Stimulated activated CD8-positive, alpha-beta memory T cell treated with anti-CD3 and anti-CD28 coated beads, Interleukin-4, amount 100 ng/mL, for 48 hours (primary cell): ENCODE measurements at places on chromosomes 4 and X.

- DNase-seq = no peak
Observed at GRCh38 chrX:72126048-72126415, 5.7 kb downstream of the RTL5 start.

DNA sequence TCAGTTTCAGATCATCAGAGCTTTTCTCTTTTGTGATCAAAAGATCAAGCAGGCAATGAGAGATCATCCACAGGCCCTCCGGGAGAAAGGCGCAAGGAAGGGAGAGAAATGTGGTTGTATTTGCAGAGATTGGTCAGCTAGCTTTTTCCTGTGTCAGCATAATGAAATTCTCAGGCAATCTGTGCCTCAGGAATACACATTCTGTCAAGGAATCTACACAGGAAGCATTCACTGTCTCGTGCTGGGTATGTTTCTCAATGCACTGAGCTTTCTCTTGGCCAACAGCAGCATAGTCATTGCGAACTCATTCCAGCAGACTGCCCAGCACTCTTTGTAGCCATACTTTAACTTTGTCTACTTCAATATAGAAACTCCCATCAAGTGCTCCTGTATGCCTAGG is 413.7 kb downstream of the PPP3CA start:
- no peak for DNase-seq

GRCh38 chr4:85736571-85736970 is 261.6 kb downstream of the ARHGAP24 start:
- DNase-seq = no peak

- DNase-seq = no peak
Observed at GRCh38 chr4:139501527-139501926, 47.6 kb downstream of the RAB33B start.

GRCh38 chr4:118703118-118703517 is 17.9 kb downstream of the METTL14 start:
- DNase-seq = no peak

GRCh38 chr4:155656025-155656424 is 10.6 kb upstream of the GUCY1A1 start:
- no peak for DNase-seq

DNA sequence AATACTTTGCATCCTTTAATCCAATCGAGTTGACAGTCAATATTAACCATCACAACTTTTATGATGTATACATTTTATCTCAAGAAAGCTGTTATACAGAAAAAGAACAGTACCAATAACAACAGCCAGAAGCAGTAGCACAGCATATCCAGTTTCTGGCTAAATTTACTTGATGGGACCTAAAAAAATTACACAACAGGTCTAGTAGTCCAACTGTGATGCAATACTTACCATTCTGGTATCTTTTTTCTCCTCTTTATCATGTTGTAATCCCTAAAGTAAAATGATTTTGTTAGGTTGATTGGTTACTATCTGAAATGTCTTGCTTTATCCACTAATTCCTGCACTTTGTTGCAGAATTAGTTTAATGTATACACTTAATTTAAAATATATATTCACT is 1150.6 kb downstream of the FAT4 start:
- DNase-seq = no peak

- DNase-seq = no peak
Observed at GRCh38 chr4:187666697-187667494, 328.7 kb upstream of the ZFP42 start.

DNA sequence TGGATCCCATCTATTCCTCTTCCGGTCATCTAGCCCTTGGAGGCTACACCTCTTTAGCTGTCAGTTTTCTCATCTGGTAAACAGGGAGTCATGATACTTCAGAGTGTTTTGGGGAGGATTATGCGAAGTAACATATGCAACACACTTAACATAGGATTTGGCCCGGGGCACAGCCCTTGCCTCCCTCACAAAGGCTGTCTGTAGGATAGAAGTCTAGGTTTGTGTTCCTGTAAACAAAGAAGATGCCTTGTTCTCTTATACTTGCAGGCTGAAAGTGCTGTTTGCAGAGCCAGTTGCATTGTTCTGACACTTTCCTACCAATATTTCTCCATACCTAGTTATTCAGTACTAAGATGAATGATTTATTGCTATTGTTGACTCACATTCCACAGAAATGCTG is 2.2 kb upstream of the APELA start:
- no peak for DNase-seq

DNA sequence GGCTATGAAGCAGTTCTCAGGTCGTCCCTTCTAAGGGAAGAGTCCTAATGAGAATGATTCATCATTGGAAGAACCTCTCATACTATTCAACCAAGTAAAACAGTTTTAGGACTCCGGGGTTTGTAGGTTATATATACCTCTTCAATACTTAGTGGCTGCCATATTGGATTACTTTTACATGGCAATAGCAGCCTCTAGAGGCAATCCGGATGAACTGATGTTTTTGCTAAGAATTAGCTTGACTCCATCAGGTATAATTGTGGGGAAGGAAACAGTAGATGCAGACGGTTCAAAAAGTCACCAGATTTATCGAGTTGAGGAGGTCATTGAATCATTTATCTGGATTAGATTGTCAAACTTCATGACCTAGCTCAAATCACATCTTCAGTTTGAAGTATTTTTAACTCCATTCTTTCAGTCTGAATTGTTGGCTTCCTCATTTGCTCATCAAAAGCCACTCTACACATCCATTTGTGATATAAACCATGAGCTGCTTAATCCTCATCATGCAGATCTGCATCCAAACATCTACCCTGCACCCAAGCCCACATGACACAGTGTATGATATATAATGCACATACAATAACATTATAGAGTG is 28.4 kb downstream of the GUCY1B1 start:
- no peak for DNase-seq

- no peak for DNase-seq
Observed at GRCh38 chrX:17187136-17187756, 187.8 kb upstream of the NHS start.

DNA sequence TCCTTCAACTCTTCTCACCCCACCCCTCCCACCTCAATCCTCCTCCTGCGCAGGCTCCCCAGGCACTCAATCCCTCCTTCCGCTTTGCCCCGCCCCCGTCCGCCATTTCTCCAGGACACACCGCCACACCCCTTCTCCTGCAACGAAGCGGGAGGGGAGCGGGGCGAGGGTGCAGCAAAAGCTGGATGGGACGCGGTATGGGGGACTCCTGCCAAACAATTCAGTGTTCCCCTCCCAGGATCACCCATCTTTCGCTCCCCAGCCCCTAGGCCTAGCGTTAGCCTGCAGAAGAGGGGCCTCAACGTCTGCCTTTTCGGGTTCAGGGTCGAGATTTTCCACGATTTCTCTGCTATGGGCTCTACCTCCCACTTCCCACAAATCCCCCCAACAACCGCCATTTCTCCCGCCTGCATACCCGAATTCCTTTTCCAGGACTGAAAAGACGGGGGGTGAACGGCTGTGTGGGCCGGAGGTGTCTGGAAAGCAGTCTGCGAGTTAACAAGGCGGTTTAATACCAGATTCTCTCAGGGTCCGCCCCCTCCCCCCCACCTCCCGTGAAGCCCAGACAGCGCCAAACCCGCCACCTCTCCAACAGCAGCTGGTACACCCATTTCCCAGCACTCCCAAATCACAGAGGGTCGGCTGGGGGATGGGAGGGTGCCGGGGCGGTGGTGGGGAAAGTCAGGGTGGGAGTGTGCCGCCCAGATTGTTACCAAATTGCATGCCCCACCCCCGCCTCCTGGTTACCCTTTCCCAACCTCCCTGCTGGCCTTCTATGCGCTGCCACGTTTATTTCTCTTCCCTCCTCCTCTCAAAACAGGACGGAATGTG is 774 bp downstream of the ARMCX2 start:
- peak; percentile 74 for DNase-seq

DNA sequence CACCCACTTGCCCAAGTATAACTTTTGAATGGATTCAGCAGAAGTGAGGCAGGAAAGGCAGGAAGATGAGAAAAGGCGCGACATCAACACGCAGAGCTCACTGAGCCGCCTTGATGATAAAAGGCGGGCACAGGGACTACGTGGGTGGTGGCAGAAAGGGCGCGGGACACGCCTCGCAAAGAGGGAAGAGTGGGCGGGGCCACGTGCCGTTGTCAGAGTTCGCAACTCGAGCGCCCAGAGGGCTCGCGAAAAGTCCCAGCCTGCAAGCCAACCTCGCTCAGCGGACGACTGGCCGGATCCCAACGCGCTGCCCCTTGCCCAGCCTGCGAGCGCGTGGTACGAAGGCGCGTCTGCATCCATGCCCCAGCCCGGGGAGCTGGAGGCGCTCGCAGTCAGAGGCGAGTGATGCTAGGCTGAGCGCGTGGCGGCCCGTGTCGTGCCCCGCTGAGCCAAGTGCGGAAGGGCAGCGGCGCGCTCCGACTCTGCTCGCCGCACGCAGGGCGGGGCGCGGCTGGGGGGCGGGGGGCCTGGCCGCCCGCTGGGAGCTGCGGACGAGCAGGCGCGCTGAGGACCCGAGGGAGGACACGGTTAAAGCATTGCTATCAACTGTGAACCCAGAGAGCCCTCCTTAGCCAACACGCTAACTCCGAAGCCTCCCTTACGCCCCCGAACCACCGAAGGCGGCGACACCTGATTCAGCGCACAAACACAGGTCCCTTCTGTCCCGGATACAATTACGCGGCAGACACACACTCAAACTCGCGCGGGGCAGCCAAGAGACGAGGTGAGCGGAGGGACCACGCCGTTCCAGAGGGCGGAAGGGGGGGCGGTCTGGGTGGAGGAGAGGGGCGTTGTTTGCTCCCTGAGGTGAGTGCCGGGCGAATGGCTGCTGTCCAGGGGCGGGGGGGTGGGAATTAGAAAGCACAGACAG is at the start of gene UGT8:
Gene UGT8 (plus strand): TSS at position 617 of the 931 bp plus-strand sequence. CDS start 24,074 bp downstream, outside the sequence.
- DNase-seq = peak; percentile 61

GRCh38 chr4:185255868-185256267 is 46.5 kb downstream of the SNX25 start:
- DNase-seq = no peak

GRCh38 chr4:93018806-93019205 is 715.0 kb downstream of the GRID2 start:
- no peak for DNase-seq

DNA sequence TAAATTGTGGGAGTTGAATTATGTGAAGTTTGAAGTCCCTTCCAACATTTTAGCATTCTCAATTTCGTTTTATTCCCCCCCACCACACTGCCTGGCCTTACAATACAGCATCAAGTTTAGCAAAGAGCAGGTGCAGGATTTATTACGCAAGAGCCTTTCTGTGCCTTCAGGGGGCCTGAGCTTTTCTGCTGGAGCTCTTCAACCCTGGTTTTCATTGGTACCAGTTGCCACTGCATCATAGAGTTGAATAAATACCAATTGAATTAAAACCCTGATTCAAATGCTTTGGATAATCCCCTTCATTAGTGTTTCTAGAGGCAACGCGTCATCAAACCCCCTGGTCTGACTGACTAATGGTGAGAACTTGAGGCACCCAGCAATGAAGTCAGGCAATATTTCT is 43.6 kb upstream of the KIT start:
- no peak for DNase-seq

- DNase-seq = no peak
Observed at GRCh38 chr4:65918872-65919271, 248.6 kb upstream of the EPHA5 start.

GRCh38 chr4:48725414-48725813 is 54.7 kb downstream of the FRYL start:
- no peak for DNase-seq

DNA sequence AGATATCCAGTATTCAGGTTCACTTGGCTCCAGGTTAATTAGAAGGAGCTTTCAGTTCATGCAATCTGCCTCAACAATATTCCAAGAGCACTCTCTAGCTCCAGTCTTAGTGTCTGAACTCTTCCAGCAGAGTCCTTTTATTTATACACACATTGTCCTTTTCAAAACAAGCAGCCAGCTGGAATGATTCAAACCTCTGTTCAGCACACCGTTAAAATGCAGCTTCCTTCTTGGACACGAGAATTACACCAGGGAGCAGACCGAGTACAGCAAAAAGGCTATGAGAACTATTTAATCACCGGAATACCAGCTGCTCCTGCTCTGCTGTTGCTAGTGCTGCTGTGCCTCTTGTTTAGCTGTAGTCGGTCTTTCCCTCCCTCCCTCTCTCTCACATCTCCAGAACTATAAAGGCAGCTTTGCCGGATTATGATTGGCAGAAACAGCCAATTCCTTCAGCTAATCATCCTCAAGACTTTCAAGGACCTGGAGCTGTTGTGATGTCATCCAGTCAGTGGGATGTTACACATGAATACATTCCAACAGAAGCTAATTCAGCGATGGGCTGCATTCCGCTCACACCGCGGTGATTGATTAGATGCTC is at the start of gene NDST4:
Gene NDST4 (minus strand): TSS at position 115 of the 601 bp plus-strand sequence. CDS start 36,584 bp downstream, outside the sequence.
- no peak for DNase-seq

- DNase-seq = no peak
Observed at GRCh38 chr4:68951078-68951805, at the start of gene UGT2A3. Gene UGT2A3 (minus strand): TSS chr4:68951804. CDS start chr4:68951760, 44 bp downstream.

DNA sequence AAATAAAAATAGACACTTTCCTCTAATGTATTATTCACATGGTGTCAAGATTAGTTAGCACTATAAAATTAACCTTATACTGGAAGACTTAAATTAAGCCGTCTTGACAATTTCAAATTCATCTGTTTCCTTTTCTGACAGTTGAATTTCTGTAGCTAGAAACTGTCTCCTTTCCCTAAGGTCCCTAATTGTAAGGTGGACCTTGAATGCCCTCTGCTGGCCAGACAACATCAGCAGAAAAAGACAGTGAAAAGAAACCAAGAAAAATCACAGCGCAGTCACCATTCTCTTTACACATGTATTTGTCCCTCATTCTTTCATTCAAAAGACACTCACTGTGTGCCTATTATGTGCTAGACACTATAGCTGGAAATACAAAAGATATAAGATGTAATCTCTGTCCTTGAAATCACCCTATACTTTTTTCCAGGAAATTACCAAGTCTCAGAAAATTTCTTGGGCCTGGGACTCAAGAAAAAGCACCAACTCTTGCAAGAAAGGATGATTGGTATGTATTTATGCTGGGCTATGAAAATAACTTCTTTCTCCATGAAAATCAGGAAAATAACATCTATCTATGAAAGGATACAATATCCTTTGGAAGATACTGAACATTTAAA is 32.7 kb upstream of the AMBN start:
- peak; percentile 50 for DNase-seq

DNA sequence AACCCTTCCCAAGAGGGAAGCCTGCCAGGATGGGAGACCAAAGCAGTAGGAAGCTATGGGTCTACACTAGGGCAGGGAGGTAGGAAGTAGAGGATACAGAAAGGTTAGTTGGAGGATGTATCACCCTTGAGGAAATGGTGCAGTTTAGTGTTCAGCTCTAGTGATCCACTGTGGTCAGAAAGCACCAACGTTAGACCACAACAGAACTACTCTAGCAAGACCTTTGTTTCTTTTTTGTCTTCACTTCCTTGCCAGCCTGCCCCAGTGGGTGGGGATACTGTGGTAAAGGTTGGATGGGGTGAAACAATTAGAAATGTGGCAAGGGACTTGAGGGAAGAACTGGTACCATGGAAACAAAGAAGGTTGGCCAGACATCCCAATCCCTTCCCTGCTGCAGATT is 83.3 kb downstream of the DDIT4L start:
- DNase-seq = no peak

GRCh38 chrX:63967551-63967950 is 182.5 kb upstream of the ARHGEF9 start:
- DNase-seq = no peak

- DNase-seq = no peak
Observed at GRCh38 chr4:172348426-172348825, 535.2 kb downstream of the GALNTL6 start.
